ENCODE measurements at places on chromosomes 6 and 20. TPM values are rescaled to one million over a fixed set of nuclear protein-coding genes. Genes with fewer than 3 reads are reported as not detected.

- peak; percentile 66 for DNase-seq
These were observed 111.0 kb downstream of the SOBP start for GRCh38 chr6:107600936-107601335.

DNA sequence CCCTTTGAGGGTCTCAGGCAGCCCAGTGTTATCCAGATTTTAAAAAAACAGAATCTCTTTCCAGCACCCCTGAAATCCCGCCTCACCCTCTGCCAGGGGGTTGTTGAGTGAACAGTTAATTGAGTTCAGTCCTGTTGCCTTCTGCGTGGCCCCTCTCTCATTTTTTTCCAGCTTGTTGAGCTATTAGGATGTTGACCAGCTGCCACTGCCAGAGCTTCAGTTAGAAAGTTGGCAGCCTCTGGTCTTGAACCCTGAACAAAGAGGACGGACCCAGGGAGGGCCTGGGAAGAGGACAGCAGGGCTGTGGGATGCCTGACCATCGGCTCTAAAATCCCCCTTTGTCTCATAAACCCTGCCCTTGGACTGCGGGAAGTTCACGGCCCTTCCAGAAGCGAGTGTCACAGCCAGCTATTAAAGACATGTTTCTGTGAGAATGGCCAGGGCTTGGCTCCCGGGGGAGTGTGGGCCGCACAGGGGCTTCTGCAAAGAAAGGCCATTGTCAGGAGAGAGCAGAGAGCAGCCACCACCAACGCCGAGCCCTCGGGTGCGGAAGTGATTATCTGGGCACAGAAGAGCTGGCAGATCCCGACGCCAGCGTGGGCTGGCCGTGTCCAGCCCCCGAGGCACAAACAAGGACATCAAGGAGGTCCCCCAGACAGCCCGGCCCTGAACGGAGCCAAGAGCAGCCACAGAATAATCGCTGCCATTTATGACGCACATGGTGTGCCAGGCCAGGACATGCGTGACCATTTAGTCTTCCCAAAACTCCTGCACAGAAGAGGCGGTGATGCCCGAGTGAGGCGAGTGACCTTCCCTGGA lies 189.0 kb downstream of the ANKRD60 start:
- no peak for DNase-seq

- DNase-seq: peak; percentile 67
These were observed 7.7 kb downstream of the CSTF1 start for GRCh38 chr20:56400001-56400640.

GRCh38 chr20:52915564-52915963 lies 56.6 kb upstream of the TSHZ2 start:
- no peak for DNase-seq

DNA sequence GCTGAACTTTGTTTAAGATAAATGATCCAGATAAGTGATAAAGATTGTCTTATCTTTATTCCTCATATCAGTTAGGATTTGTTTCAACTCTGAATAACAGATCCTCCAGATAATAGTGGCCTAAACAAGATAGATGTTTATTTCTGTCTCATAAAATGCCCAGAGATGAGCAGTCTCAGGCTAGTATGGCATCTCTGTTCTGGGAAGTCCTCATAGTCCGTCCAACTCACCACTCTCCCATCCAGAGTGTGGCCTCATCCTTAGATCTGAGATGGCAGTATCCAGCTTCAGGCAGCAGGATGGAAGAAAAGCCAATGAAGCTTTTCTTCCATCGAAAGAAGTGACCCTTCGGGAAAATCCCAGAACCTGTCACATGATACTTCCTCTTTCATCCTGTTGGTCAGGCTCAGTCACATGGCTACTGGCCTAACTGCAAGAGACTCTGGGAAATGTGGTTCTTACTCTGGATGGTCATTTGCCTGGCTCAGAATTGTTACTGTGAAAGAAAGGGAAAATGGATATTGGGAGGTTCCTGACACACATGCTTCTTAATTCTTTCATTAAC lies 29.4 kb upstream of the TAGAP start:
- DNase-seq: peak; percentile 71

DNA sequence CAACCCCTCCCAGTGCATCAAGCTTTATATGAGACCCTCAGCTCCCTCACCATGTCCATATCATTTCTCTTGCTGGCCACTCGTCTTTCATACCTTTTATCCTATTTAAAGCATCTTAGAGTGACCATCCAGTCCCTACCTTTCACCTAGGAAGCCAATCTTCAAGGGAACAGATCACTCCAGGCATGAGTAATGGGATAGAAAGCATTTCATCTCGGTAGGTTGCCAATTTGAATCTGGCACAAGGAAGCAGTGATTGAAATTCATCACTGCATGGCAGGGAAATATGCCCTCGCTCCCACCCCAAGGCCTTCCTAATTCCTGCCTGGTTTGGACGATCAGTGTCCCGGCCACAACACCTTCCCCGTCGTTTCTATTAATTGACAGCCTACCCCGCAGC lies 150.4 kb downstream of the CFAP61 start:
- no peak for DNase-seq

DNA sequence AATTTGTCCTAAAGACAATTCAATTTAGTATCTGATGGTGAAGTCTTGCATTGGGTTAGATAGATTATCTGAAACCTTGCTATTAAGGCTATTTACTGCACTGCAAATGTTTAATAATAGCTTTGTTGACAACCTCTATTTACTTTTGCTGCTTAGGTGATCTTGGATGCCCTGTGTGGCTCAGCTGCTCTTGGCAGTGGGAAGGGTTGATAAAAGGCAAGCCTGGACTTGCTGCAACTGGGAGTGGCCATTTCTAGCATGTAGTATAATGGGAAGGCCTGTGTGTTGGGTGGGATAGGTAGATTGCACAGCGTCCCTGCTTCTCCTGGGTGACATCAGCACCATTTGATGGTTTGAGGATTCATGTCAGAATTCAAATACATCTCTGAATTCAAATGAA lies 49.1 kb downstream of the ARMC2 start:
- no peak for DNase-seq

- DNase-seq: peak; percentile 80
These were observed 24.1 kb upstream of the TRIM27 start for GRCh38 chr6:28947831-28948270.

GRCh38 chr20:15364781-15365180 lies 1027.4 kb upstream of the FLRT3 start:
- DNase-seq: no peak

DNA sequence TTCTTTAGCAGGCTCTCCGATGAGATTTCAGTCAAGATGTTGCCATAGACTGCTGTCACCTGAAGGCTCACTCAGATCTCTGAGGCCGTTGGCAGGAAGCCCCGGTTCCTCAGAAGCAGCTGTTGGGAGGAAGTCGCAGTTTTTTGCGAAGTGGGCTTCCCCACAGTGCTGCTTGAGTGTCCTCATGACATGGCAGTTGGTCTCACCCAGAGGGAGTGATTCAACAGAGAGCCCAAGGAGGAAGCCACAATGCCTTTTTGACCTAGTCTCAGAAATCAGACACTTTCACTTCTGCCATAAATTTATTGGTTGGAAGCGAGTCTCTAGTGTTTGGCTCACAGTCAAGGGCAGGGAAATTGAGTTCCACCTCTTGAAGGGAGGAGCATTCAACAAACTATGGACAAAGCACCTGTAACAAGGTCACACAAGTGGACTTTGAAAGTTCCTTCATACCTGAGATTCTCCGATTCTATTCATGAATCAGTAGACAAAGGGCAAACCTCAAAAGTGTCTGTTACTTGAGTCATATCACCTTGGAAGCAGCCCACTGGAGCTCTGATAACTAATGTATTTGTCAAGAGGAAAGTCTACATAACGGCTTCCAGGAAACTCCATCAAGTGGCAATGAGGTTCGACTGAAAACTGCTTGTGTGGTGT lies 208.3 kb downstream of the TASP1 start:
- DNase-seq: peak; percentile 35

GRCh38 chr6:159915397-159915796 lies 24.6 kb downstream of the MAS1 start:
- DNase-seq: no peak

DNA sequence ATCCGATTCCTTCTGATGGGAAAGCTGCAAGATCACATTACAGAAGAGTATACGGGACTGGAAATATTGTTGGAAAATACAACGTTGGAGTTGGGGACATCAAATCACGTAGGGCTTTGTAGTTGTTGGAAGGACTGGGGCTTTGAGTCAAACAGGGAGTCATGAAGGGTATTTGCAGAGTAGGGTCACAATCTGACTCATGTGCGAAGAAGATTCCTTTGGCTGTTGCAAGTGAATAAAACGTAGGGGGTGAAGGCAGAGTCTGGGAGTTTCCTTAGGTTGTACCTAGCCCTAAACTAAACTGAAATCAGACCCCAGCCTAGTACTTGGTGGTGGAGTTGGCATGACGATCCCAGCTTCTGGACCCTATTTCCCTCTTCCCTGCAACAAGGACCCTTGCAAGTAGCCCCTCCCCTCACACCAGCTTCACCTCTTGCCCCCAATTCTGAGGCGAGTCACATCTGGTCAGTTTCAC lies 32.3 kb downstream of the SNX5 start:
- no peak for DNase-seq

- DNase-seq: no peak
These were observed 679.7 kb upstream of the EPHA7 start for GRCh38 chr6:94099072-94099471.

- no peak for DNase-seq
These were observed 53.2 kb downstream of the IRF4 start for GRCh38 chr6:444653-445275.

DNA sequence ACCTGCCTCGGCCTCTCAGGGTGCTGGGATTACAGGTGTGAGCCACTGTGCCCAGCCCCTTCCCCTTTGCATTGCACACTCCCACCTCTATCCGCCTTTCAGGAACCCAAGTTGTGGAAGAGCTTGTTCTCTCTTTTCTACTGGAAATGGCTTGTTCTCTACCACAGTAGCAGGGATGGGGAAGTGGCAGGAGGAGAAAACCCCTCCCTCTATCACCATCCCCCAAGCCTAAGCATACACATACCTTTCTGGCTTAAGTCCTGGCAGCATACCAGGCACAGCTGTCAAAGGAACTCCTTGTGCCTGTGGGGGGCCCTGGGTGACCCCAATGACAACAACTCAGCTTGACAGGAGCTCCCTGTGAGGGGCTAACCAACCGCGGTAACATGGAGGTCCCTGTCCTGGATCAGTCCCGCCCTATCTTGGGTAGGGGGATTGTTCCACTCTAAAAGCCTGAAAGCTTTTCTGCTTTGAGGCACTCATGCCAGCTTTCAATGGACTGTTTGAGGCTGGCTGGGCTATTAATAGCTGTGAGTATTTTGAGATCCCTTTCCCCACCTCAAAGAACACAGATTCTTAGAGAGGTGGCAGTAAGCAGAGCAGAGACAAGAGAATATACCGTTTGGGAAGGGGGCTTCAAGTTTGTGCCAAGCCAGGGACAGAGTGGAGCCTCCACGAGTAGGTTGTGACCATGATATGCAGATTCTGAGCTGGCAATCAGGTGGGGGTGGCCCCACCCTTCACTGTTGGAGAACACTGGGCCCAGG lies 2.3 kb downstream of the KLHDC3 start:
- DNase-seq: no peak

DNA sequence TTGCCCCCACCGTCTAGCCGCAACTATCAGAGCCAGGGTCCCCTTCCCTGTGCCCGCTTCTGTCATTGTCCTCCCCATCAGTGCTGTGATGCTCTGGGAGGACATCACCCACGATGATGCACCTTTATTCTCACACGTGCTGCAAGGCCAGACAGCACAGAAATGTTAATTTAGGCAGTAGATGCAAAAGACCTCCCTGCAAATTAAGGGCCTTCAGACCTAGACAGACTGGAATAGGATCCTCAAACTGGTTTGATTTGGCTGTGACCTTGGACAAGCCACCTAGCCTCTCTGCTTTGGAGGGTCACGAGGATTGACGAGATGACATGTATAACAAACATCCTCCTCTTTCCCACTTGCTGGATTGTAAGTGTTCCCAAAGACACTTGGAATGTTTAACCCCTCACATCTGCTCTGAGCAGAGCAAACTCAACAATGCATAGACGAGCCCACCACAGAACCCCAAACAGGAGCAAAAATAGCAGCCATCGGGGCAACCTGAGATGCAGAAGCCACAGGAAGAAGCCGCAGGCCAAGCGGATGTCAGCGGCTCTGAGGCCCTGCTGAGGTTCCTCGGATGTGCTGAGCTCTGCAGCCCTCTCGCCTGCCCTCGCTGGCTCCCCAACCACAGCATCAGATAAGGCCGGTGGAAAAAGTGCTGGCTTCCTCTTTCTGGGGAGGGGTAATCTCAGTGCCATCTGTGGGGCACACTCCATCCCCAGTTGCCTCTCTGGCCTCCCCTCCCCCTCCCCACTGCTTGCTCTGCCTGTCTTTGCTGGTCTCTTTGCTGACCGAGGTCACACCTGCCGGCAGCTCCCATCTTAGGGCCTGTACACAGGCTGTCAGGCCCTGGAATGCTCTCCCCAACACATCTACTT lies 35.3 kb downstream of the TOX2 start:
- peak; percentile 76 for DNase-seq

GRCh38 chr6:139355172-139355571 lies 19.3 kb downstream of the CITED2 start:
- no peak for DNase-seq

DNA sequence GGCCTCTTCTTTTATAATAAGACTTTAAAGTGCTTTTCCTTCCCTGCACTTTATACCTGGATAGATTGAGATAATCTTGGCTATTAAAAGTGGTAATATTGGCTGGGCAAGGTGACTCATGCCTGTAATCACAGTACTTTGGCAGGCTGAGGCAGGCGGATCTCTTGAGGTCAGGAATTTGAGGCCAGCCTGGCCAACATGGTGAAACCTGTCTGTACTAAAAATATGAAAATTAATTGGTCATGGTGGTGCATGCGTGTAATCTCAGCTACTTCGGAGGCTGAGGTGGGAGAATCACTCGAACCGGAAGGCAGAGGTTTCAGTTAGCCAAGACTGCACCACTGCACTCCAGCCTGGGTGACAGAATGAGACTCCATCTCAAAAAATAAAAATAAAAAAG lies 197.1 kb upstream of the RGS17 start:
- DNase-seq: no peak

DNA sequence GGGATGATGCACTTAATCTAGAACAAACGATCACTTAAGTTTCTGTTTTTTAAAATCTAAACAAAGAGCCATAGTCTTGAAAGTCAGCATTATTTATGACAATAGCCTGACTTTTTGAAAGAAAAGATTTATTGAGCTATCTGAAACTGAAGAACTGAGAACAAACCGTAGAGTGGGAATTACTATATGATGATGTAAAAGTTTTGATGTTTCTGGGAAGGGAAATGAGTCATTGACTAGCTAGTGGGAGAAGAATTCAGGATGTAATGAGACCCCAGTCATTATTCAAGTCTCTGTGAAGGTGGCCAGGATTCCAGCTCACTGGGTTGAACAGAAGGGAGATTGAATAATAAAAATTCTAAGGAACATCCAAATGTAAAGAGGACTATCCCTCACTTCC lies 83.4 kb upstream of the FABP7 start:
- DNase-seq: peak; percentile 81

The IP6K3 gene
- 6.8 TPM for total RNA-seq

The TRIM40 gene
- total RNA-seq: not detected

The MCCD1 gene
- total RNA-seq: not detected

The ZBTB12 gene
- 1.3 TPM for total RNA-seq

The GPANK1 gene
- total RNA-seq: 13.2 TPM

The CASS4 gene
- not detected for total RNA-seq

The ACTL10 gene
- not detected for total RNA-seq

The AKAP12 gene
- total RNA-seq: 173 TPM

The PEX3 gene
- total RNA-seq: 24.7 TPM

The PKIB gene
- 4.1 TPM for total RNA-seq

The ADGRG6 gene
- 25.0 TPM for total RNA-seq
